AG08396 (cell line): ENCODE measurements at places on chromosomes 6 and 20.

DNA sequence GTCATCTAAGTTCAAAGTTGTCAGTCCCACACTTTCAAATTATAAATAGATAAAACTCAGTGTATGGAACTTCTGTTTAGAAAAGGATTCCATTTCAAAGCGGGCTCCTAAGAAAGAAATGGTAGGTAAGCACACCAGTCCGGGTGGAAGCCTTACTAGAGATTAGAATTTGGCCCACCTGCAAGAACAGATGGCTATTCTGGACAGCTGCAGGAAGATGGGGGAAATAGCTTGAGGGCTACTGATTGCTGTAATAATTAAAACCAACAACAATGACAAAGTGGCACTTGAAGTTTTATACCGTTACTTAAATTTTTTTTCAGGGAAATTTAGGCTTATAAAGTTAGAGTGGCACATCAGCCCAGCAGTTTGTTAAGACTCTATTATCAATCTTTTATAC lies 83.3 kb downstream of the HIVEP2 start:
- no peak for DNase-seq

DNA sequence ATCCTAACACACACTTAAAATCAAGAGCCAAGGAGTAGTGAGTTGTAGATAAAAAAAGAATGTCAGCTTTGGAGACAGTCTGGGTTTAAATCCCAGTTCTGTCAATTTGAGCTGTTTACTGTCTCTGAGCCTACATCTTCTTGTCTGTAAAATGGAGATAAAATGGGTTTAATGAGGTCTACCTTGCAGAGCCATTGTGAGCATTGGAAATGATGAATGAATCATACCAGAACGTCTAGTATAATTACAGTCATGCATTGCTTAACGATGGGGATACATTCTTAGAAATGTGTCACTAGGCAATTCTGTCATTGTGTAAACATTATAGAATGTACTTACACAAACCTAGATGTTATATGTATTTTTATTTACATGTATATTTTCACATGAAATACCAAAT lies 17.6 kb upstream of the SGK2 start:
- no peak for DNase-seq

- no peak for DNase-seq
These were observed 156.1 kb downstream of the MRPL14 start for GRCh38 chr6:43970913-43971775.

DNA sequence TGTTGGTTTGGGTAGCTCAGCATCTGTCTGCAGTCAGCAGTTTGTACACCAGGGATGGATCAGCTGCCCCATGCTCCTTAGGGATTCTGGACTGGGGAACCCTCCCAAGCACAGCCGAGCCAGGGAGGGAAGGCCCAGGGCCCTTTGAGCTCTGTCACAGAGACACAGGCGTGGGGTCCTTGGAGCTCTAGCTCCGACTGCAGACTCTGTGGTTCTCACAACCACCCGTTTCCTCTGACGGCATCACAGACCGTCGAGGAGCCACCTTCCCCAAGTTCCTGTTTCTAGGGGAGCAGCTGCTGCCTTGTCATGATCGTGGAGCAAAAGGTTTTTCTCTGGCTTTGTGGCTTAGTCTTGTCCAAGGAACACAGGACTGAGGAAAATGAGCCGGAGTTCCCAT lies at the start of gene SLA2:
TSS of gene SLA2 (minus strand) at position 199 of the 400 bp plus-strand sequence. CDS start 4,861 bp downstream, outside the sequence.
- DNase-seq: no peak

- no peak for DNase-seq
These were observed 26.9 kb upstream of the ADTRP start for GRCh38 chr6:11805259-11806053.

DNA sequence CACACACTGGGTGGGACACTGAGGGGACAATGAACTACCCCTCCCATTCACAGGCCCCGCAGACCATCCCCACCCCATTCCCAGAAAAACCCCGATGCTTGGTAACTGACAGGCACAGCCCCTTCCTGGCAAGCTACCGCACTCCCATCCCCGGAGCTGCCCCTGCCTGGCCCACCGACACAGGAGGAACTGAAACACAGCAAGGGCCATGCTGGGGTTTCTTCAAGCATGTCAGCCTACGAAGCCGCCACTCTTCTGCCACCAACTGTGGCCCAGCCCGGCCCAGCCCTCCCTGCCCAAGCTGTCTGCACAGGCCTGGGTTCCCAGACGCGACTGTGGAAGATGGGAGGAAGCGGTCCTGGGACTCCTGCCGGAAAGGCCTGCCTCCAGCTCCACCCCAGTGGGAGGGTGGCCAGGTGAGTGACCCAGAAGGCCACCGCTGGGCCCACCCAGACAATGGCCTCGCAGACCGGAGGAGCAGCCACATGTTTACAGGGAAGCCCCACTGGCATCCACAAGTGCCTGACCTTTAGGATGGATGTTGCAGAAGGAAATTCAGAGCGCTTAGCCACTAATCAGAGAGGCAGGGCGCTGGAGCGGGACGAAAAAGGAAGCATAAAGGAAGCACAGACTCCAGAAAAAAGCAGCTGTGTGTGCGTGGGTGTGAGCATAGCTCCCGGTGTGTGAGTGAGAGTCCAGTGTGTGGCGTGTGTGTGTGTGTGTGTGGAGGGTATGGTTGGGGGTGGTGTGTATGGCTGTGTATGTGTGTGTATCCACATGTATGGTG lies 91.6 kb downstream of the PRND start:
- DNase-seq: no peak

DNA sequence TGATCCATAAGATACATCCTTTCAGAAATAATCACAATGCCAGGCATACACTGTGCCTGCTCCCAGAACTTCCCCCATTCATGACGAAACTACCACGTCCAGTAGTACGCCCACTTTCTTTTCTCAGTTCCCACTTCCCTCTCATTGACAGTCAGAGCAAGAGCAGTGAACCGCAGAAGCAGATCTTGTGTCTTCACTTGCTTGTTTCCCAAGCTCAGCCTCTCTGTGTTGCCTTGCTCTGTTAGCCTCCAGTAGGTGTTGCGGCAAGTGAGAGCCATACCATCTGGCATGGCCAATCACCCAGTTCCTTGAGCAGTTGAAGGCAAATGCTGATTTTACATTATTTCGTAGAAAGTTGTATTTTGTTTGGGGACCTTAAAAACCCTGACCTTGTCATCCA lies 11.7 kb downstream of the UST start:
- no peak for DNase-seq

GRCh38 chr6:2756687-2757224 lies 6.0 kb upstream of the MYLK4 start:
- no peak for DNase-seq

DNA sequence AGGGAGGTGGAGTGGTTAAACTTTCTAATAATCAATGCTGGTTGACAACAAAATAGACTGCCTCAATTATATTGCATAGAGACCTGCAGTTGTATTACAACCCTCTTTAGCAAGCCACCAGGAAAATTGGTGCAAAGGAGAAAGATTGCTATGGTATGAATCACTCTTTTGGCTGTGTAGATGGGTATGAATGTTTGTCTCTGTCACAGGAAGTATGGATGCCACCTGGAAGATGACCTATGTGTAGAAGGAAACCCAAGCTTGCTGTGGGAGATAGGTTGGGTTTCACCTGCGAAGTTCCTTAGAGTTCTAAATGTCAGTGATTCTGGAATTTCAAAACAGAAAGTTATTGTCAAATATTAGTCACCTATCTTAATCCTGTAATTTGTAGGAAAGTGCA lies 134.6 kb downstream of the SOBP start:
- DNase-seq: no peak

- DNase-seq: peak; percentile 34
These were observed 4.7 kb upstream of the GJA1 start for GRCh38 chr6:121430514-121431460.

DNA sequence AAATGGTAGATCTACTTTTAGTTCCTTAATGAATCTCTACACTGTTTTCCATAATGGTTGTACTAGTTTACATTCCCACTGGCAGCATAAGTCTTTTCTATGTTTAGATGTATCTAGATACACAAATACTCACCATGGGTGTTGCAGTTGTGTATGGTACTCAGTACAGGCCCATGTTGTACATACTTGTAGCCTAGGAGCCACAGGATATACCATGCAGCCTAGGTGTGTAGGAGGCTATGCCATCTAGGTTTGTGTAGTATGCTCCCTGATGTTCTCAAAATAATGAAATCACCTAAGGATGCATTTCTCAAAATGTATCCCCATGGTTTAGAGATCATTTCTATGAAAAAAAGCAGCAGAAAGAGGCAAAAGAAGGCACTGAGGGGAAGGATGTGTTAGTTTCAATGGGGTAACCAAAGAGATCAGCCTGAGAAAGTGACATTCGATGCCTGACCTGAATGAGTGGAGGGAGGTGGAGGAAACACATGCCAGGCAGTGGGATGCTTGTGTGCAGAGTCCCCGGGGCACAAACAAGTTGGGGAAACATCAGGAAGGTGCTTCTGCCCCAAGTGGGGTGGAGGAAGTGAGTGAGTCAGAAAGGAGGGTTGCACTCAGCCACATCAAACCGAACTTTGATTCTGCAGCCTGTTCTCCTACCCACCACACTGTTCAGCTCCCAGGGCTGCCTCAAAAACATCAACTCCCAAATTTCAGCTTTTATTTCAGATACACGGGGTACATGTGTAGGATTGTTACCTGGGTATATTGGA lies 191.2 kb downstream of the ZNF217 start:
- DNase-seq: no peak

- no peak for DNase-seq
These were observed 22.8 kb downstream of the ECT2L start for GRCh38 chr6:138818496-138819194.

DNA sequence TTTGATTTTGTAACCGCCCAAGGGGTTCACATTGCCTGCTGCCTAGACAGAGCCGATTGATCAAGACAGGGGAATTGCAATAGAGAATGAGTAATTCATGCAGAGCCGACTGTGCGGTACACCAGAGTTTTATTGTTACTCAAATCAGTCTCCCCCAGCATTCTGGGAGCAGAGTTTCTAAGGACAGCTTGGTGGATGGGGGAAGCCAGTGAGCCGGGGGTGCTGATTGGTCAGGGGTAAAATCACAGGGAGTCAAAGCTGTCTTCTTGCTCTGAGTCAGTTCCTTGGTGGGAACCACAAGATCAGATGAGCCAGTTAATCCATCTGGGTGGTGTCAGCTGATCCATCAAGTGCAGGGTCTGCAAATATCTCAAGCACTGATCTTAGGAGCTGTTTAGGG lies 60.0 kb upstream of the EZR start:
- no peak for DNase-seq
